Melanocyte of skin (primary cell): ENCODE measurements at places on chromosomes 1 and 21. TPM values are rescaled to one million over a fixed set of nuclear protein-coding genes. Genes with fewer than 3 reads are reported as not detected.

Gene ACTN2
- 0.33 and 2.2 TPM in 2 replicates for total RNA-seq

Gene CAMK1G
- total RNA-seq = not detected in 2 replicates

Gene LRRC40
- total RNA-seq = 22.3 and 31.8 TPM in 2 replicates

Gene KISS1
- not detected in 2 replicates for total RNA-seq

Gene KRTAP12-2
- total RNA-seq = not detected in 2 replicates

Gene FAM110D
- under 0.01 TPM in 1 of 2 replicates, not detected in the other for total RNA-seq

Gene LCE3D
- total RNA-seq = not detected in 2 replicates

Gene PCAT6
- total RNA-seq = 1.1 and 1.4 TPM in 2 replicates

Gene TAS1R1
- total RNA-seq = not detected in 2 replicates

Gene RNU1-1
- under 0.01 TPM in 2 replicates for total RNA-seq

Gene CLEC20A
- 0.46 TPM in 1 of 2 replicates, not detected in the other for total RNA-seq

Gene DAB1
- total RNA-seq = not detected in 2 replicates

Gene SELP
- not detected in 2 replicates for total RNA-seq

Gene CAMSAP2
- 28.0 and 40.4 TPM in 2 replicates for total RNA-seq

Gene SMCP
- not detected in 2 replicates for total RNA-seq

Gene TRIM67
- under 0.01 TPM in 2 replicates for total RNA-seq

Gene BRINP2
- not detected in 2 replicates for total RNA-seq

Gene FMOD
- 0.36 TPM in 1 of 2 replicates, not detected in the other for total RNA-seq

Gene RAB29
- total RNA-seq = 33.5 and 44.3 TPM in 2 replicates

Gene GOLT1A
- not detected in 2 replicates for total RNA-seq

Gene IVL
- total RNA-seq = not detected in 2 replicates

Gene ILDR2
- 1.1 TPM in 1 of 2 replicates, not detected in the other for total RNA-seq

Gene GPR52
- 2.3 and 3.2 TPM in 2 replicates for total RNA-seq

Gene DTL
- total RNA-seq = 32.4 and 56.3 TPM in 2 replicates

Gene CNR2
- not detected in 2 replicates for total RNA-seq

Gene SLFNL1
- total RNA-seq = under 0.01 and 0.31 TPM in 2 replicates

Gene TMEM201
- 35.6 and 40.0 TPM in 2 replicates for total RNA-seq

Gene SPRR2A
- total RNA-seq = not detected in 2 replicates

Gene CTXND2
- not detected in 2 replicates for total RNA-seq

Gene B3GALT2
- total RNA-seq = 0.73 and 1.0 TPM in 2 replicates

Gene RRP1B
- total RNA-seq = 16.9 and 29.4 TPM in 2 replicates

Gene PLA2G2D
- not detected in 2 replicates for total RNA-seq

Gene SMPDL3B
- 0.15 TPM in 1 of 2 replicates, not detected in the other for total RNA-seq

Gene PLA2G2F
- not detected in 2 replicates for total RNA-seq

Gene C1orf115
- 1.5 and 1.7 TPM in 2 replicates for total RNA-seq

Gene FCER1A
- total RNA-seq = not detected in 2 replicates

Gene FABP3
- 0.69 and 3.6 TPM in 2 replicates for total RNA-seq

Gene PPCS
- 79.2 and 121 TPM in 2 replicates for total RNA-seq

Gene ATP6V1G3
- not detected in 2 replicates for total RNA-seq

Gene GJB3
- not detected in 2 replicates for total RNA-seq

Gene CFHR2
- not detected in 2 replicates for total RNA-seq

Gene C1QC
- not detected in 2 replicates for total RNA-seq

Gene FMN2
- 2.5 TPM in 1 of 2 replicates, not detected in the other for total RNA-seq

Gene HTR1D
- not detected in 2 replicates for total RNA-seq

Gene IGFN1
- total RNA-seq = not detected in 2 replicates
